Dermis microvascular lymphatic vessel endothelial cell (primary cell): ENCODE measurements at places on chromosomes 2 and 18.

DNA sequence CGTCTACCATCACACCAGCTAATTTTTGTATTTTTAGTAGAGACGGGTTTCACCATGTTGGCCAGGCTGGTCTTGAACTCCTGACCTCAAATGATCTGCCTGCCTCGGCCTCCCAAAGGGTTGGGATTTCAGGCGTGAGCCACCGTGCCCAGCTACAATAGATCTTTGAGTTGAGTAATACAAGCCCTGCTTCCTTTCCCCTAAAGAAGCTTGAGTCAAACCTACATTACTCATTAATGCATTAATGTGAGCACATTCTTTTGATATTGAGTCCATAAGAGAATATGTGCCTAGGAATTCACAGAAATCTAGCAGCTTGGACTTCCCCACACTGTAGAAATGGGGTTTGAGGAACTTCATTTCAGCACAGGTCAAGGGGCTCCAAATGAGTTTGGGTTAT lies 39.6 kb downstream of the PSMG2 start:
- no peak for DNase-seq

DNA sequence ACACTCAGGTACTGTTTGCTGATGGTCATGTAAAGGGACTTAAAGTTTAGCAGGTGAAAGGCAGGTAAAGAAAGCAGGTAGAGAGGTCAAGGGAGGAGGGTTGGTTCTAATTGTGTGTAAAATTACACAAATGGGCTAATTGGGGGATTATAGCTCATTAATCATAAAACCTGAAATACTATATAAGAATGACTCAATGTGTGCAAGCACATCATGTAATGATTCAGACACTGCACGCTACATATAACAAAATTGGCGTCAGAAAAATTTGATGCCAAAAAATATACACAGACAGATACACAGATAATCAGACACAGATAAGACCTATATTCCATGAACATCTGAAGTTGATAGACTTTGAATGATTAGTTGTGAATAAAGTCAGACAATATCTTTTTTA lies 120.7 kb upstream of the LMAN1 start:
- DNase-seq: no peak

GRCh38 chr18:79873449-79874110 lies 75.8 kb downstream of the KCNG2 start:
- no peak for DNase-seq

DNA sequence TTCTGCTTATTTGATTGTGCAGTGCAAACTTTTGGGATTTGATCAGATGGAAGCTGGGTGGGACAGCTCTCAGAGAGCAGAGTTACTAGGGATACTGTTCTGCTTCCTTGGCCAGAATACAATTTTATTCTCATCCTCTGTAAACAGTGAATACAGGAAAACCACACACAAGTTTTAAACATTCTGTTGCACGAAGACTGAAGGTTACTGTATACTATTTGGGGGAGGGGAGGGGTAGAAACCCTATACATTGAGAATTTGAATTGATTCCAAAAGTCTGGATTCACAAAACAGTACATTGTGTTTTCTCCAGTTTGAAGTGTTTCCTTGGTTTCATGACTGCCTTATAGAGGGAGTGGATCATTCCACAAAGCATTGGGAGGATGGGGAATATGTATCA lies 149.9 kb downstream of the SETBP1 start:
- no peak for DNase-seq

DNA sequence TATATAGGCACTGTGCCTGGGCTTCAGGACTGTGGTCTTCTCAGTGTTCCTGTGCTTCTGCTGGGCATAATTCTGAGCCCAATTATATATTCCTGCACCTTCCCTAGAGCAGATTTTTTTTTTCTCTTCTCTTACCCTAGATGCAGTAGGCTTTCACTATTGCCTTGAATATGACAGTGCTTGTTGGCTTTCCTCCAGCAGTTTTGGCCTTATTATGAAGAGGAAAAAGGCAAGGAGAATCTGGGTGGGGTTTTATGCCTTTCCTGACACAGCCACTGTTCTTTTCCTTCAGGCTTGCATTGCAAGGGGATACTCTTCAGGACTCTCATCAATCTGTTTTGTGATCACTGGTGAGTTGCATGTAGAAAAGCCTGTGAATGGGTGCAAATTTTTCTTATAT lies 221.9 kb upstream of the CELF4 start:
- DNase-seq: no peak

DNA sequence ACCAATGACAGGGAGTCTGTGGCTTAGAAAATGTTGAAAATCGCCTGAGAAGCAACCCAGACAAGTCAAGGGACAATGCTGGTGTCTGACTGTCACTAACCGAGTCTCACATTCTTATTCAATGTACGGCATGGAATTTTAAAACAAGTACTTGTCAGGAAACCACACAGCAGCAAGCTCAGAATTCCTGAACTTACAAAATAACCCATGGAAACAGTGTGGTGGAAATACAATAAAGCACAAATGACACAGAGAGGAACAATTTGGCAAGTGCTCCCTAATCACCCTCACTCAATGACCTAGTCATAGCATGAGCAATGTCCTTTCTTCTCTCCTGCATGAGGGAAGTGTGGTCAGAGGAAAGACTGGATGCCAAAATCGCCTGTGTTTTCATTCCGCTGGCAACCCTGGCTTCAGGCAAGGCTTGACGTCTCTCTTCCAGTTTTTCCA lies 154.0 kb downstream of the SATB2 start:
- peak; percentile 98 for DNase-seq

GRCh38 chr2:121809607-121810006 lies 54.2 kb downstream of the TSN start:
- DNase-seq: no peak

DNA sequence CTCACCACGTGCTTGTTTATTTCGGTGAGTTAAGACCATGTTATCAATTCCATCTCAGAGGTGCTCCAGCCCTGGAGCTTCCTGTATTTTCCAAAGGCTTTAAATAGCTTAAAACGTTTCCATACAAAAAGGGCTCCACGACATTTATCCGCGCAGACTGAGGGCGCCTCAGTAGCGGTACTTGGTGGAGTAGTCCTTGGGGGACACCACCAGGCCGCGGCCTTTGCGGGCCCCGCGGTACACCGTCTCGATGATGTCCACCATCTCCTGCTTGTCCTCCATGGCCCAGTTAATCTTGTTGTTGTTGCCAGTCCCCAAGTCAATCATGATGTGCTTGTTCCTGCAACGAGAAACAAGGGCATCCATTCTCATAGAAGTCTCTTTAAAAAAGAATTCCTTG lies 9.1 kb downstream of the HSBP1L1 start:
- no peak for DNase-seq

DNA sequence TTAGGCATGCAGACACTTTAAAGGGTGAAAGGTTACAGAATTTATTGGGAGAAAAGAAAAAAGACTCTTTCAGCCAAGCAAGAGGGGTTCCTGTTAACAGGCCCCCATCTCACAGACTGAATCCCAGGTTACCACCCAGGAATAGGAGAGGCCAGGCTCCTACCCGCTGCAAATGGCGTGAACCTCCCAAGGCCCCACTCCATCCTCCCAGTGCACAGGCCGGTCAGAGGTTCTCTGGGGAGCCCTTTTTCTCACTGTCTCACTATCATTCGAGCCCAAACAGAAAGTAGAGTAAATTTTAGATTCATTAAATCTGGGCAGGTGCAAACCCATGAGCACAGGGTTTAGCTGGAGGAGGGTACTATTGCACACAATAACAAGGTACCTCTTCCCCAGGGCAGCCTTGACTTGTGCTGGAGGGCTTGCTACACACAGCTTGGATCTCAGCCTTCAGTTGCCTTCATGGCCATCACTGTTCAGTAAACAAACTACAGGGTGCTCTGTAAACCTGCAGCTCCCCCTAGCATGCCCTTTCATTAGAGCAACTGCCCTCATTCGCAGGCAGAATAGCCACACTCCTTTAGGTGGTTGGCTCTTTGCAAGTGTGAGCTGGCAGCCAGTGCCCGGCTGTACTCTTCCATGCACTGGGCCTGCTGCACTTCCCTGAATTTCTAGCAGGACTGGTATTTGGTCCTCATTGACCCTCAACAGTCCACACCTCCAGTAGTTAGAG lies 7.3 kb upstream of the PLEK start:
- DNase-seq: peak; percentile 22

- DNase-seq: no peak
These were observed 248.1 kb downstream of the MEIS1 start for GRCh38 chr2:66683064-66683463.

DNA sequence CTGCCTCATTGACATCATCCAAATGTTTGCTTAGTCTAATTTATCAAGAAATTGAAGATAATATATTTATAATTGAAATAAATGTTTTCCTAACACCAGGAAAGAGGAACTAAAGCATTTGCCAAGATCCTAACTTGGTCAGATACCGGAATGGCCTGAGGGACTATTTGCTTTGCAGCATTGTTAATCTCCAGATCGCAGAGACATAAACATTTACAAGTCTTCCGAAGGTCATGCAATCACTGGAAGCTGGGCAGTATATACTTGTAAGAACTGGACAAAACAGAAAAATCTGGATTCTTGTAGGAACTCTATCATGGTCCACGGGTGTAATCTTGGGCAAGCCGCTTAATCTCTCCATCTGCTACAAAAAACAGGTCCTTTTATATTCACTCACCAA lies 42.2 kb downstream of the CYBRD1 start:
- no peak for DNase-seq

DNA sequence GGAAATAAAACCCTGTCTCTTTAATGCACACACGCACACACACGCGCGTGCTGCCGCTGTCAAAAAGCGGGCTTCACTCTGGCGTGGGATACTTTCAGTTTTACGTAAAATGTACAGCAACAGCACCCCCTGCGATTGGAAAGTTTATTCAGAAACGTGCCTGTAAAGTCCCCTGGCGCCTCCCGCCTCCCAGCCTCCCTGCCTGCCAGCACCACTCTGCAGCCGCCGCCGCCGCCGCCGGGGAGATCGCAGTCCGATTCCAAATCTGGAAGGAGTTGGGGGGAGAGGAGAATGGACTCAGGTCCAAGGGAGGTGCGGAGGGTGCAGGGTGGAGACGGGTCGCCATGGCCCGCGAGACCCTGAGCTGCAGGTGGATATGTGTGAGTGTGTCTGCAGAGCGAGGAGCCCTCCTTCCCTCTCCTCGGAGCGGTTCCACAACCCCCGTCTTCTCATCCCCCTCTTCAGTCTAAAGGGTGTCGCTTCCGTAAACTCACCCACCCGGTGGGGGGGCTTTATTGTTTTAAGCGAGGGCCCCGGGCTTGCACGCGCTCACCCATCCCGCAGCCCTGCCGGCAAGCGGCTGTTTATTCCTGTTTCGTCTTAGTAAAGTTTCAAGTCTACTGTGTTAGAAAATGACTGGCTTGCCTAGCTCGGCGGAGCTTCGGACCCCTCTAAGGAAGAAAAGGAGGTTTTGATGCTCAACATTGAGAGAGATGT lies 1.8 kb upstream of the BCL11A start:
- DNase-seq: peak; percentile 81

DNA sequence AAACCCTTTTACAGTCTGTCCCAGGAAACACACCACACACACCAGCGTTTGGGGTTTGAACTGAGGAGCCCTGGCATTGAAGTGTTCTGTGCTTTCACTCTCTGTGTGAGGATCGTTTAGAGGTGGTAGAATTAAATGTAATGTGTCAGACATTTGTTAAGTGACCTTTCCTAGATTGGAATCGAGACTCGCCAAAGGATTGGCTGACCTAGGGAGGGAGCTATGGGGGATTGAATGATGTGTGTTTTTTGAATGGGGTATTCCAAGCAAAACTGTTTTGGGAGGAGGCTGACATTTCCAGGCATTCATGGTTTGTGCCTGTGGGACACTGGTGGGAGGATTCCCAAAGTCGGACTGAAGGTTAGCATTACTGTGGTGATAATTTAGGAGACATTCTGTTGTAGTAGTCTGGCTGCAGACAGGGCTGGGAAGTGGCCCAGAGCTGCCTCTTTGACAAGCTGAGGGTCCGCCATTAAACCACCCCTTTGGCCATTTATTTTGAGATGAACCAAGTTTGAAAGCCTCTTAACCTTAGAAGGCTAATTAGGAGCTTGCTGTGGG lies 1.7 kb downstream of the MYO1B start:
- DNase-seq: no peak

GRCh38 chr2:63399156-63399555 lies 189.1 kb downstream of the WDPCP start:
- DNase-seq: no peak

- peak; percentile 62 for DNase-seq
These were observed 40.8 kb downstream of the SCRN3 start for GRCh38 chr2:174436351-174436750.

DNA sequence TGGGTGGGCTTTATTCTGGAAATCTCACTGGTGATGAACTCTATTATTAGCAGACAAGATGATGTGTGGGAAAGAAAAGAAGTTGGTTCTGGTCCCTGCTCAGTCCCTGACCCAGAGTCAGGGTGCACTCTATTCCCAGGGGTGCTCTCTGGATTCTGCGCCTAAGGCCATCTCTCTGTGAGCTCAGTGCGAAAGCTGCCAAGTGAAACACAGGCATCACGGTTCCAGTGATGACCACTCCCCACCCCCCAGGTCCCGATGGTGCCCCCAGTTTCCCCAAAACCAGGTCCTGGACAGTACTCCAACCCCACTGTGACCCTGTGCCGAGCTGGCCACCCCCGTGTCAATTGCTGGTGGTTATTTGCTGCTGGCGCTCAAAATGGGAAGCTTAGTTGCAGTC lies 30.1 kb downstream of the RHOB start:
- no peak for DNase-seq

DNA sequence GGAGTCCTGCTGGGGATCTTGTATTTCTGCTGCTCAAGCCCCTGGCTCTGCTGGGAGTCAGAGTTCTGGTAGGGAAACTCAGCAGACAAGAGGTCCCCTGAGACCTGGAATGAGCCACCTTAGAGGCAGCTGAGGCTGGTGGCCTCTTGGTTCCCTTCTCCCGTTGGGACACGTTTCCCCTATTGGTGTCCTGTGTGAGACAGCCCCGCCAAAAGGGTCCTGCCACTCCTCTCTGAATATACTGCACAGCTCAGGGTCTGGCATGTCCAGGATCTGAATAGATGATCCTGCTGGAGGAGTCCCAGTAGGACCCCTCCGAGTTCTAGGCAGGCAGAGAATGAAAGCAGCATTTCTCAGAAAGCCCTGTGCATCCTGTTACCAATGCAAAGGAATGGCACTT lies 2.0 kb upstream of the RALB start:
- no peak for DNase-seq

- no peak for DNase-seq
These were observed 78.4 kb downstream of the NAPG start for GRCh38 chr18:10604182-10604581.

GRCh38 chr2:128449226-128450061 lies 130.8 kb upstream of the HS6ST1 start:
- no peak for DNase-seq
